ENCODE measurements at places on chromosomes 11 and 22.
A peak's percentile ranks its signal among the peaks of the same experiment; 100 is the strongest.

DNA sequence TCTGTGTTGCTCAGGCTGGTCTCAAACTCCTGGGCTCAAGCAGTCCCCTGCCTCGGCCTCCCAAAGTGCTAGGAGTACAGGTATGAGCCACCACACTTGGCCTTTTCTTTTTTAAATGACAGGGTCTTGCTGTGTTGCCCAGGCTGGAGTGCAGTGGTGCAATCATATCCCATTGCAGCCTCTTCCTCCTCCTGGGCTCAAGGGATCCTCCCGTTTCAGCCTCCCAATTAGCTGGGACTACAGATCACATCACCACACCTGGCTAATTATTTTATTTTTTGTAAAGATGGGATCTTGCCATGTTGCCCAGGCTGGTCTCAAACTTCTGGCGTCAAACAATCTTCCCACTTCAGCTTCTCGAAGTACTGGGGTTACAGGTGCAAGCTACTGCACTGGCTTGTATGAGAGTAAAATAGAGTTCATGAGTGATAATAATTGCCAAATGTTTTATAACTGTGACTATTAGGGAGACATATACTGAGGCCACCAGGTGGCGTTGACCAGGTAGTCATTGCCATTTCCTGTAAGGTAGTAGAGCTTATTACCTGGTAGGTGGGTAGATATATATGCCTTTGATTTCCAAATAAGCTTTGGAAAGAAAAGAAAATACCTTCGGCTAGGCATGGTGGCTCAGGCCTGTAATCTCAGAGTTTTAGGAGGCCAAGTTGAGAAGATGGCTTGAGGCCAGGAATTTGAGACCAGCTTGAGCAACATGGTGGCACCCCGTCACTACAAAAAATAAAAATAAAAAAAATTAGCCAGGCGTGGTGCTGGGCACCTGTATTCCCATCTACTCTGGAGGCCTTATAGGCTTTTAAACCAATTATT is 5.4 kb downstream of the FDX1 start:
- no peak for DNase-seq

GRCh38 chr11:100970283-100971164 is 159.1 kb downstream of the PGR start:
- DNase-seq: no peak

- DNase-seq: no peak
These were observed 2.1 kb downstream of the C22orf23 start for GRCh38 chr22:37951305-37951704.

DNA sequence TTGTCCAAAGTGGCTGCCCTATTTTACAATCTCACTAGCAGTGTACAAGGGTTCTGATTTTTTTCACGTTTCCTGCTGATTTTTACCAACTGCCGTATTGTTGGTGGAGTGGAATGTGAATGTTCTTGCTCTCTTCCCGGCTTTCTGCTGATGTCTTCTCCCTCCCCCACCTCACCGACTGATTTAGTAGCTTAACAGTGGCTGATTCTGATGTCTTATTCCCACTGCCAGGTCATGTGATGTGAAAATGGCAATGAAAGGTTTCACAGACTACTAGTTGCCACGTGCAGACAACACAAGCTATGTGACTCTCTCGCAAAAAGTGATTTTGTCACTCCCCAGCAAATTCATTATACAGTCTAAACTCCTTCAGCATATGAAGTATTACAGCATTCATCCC is 17.3 kb upstream of the NEU3 start:
- no peak for DNase-seq

DNA sequence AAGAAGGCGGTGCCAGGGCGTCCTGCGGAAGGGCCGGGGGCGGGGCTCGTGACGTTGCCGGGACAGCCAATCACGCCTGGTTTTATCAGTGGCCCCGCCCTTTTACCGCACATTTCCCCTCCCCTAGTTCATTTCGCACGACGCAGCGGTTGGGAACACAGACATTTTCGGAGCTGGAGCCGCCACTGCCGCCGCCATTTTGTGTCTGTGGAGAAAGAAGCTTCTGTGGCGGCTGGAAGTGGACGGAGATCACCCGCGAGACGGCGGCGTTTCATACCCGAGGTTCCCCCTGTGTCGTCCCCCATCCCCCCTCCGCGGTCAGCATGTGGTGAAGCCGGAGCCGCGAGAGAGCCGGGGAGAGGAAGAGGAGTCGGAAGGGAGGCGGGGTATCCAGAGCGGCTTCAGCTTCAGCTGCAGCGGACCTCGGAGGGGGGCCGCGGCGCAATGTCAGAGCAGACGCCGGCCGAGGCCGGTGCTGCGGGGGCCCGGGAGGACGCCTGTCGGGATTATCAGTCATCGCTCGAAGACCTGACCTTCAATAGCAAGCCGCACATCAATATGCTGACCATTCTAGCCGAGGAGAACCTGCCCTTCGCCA is at the start of gene PCF11:
PCF11 (plus strand) TSS at position 136 of the 598 bp plus-strand sequence; CDS start at position 445, 309 bp downstream.
- no peak for DNase-seq

- no peak for DNase-seq
These were observed at the start of gene MPEG1 for GRCh38 chr11:59212744-59213631. TSS of gene MPEG1 (minus strand) at chr11:59212927. CDS start at chr11:59212865, 62 bp downstream.

DNA sequence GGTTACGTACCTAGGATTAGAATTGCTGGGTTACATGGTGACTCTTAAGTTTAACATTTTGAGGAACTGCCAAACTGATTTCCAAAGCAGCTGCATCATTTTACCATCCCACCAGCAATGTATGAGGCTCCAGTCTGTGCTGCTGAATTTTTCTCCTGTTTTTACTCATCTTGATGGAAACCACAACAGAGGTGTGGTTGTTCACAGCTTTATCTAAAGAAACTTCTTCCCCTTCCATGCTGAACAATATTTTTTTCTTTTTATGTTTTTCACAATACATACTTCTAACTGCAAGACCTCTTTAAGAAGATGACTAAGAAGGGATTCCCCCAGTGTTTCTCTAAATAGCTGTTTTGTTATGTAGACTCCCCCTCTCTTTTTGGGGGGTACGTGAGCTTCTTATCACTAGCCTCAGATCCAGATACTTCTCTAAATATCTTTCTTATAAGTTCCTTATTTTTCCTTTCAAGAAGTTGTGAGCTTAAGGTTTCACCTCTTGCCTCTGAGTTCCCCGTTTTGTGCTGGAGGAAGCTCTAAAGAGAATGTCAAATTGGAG is 24.0 kb downstream of the TCP11L1 start:
- no peak for DNase-seq

DNA sequence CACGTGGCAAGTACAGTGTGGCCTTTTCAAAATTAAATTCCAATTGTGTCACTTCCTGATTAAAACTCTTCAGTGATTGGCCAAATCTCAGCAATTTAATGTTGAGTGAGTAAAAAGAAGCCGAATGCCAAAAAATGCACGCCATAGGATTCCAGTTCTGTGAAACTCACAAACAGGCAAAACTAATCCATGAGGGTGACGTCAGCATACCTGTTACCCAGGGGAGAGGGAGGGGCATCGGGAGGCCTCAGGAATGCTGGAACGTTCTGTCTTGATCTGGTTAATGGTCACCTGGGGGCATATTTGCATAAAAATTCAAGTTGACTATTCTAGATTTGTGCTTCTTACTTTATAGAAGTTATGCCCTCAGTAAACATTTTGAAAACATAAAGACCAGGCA is 39.9 kb upstream of the RAB1B start:
- no peak for DNase-seq

DNA sequence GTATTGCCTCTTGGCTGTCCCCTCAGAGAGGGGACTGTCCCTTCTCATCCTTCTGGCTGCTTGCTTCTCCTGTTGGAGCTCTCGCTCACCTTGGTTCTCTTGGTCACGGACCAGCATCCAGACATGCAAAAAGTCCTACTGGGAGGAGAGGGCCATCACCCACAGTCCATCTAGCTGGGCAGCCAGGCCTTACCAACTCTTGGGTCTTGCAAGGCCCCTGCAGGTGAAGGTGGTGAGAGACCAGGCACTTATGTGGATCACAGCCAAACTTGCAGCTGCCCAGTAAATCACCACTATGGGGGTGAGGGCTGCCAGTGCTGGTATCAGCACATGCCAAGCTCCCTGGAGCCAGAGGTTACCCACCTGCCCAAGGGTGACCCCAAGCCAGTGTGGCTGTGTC is 36.3 kb downstream of the KCNQ1OT1 start:
- peak; percentile 45 for DNase-seq

DNA sequence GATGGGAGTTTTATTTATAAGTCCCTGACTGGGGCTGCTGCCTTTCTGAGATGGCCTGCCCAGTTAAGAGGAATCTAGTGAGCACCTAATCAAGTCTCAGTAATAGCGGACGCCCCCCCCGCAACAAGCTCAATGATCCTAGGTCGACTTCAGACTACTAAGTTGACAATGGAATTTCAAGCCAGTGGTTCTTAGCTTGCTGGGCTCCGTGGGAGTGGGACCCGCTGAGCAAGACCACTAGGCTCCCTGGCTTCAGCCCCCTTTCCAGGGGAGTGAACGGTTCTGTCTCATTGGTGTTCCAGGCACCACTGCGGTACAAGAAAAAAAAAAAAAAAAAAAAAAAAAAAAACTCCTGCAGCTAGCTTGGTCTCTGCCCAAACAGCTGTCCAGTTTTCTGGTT is 156.8 kb upstream of the CARD18 start:
- DNase-seq: no peak

DNA sequence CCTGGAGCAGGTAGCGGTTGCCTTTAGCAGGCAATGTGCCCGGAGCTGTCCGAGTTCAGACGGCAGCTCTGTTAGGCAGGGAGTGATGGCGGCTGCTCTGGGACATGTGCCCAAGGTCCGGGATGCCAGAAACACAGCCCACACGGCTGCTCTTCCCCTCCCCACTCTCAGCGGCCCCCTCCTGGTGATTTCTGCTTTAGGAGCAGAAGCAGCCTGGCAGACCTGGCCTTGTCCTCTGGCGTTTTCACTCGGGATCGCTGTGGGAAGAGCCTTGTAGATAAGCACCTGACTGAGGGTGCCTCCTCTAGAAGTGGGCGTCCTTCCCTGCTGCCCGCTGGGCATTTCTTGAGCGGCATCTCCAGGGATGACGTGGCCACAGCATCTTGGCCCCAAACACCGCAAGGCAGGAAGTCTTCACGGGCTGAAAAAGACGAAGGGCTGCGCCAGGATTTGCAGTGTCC is 392.2 kb downstream of the TBC1D22A start:
- DNase-seq: peak; percentile 79

DNA sequence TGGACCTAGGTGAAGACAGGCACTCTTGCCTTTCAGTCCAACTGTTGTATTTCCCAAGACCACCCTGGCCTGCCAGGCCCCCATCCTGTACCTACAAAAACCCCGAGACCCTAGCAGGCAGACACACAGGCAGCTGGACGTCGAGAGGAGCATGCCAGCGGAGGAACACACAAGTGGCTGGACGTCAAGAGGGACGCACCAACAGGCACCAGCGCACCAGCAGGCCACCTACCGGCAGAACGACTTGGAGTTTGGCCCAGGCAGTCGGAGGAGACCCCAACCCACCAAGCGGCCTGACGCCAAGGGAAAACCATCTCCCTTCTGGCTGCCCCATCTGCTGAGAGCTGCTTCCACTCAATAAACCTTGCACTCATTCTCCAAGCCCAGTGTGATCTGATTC is 1883.4 kb upstream of the RAG2 start:
- DNase-seq: no peak

DNA sequence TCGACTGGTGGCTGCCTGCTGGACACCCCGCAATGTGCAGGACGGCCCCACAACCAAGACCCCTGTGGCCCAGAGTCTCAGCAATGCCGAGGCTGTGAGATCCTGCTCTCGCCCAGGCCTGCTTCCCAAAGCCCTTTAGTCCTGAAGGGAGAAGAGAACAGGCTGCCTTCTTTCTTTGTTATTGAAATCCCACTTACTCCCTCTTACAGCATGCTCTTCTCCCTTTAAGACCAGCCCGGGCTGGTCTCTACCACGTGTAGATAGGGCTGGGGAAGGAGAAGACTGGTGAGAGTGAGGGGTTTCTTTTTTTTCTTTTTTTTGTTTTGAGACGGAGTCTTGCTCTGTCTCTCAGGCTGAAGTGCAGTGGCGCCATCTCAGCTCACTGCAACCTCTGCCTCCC is 21.3 kb downstream of the TMEM45B start:
- DNase-seq: no peak

DNA sequence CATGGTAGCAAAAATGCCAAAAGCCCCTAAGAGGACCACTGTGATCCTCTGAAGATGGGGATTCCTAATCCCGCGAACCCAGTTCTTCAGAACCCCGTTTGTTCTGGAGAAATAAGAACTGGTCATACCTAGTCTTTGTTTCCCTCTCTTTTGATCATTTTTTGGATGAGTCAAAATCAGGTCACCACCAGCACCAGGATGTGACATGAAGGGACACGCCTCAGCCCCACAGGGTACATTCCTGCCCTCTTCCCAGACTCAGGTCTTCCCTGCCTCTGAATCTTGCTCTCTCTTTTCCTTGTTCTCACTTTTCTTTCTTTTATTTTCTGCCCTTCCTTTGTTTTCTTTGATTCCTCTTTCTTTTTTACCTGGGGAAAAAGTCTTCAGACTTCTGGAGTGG is 14.6 kb upstream of the ANO1 start:
- DNase-seq: peak; percentile 9

DNA sequence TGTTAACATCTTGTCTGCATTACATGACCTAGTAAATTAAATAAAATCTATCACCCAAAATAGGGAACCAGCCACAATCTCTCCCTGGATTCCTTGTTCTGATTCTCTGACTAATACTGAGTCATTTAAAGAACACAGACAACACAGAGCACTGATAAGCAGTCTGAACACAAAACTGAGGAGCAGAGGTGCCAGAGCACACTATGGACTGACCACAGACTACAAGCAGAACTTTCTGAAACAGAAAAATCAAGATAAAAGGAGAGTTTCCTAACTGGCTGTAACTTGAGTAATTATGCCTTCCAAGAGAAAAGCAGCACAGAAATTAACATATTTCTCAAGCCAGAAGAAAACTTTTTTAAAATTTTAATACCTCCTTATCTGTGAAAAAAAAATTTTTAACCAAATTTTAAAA is 128.8 kb downstream of the SGSM3 start:
- DNase-seq: no peak

DNA sequence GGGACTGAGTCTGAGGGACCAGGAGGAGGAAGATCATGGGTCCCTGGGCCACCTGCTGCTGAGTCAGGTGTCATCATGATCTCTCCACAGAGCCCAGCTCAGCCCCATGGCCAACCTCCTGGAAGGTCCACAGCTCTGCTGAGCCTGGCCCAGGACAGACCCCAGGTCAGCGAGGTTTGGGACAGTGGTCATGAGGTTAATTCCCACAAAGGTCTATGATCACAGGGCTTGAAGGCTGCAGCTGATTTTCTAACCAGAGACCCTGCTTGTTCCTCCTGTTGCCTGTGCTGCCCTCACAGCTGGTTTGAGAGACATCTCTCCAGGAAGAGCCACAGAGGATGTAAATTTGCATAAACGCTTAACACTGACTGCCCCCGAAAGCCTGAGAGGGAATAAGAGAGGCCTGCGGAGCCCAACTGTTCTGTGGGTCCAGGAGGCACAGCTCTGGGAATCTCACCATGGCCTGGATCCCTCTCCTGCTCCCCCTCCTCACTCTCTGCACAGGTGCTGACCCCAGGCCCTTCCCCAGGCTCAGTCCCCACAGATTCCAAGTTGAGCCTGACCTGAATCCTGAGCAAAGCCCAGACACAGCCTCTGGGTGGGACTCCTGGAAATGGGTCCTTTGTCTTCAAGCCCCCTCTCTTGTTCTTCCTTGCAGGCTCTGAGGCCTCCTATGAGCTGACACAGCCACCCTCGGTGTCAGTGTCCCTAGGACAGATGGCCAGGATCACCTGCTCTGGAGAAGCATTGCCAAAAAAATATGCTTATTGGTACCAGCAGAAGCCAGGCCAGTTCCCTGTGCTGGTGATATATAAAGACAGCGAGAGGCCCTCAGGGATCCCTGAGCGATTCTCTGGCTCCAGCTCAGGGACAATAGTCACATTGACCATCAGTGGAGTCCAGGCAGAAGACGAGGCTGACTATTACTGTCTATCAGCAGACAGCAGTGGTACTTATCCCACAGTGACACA is 102.8 kb downstream of the GGTLC2 start:
- no peak for DNase-seq

GRCh38 chr11:35747668-35748067 is 85.1 kb downstream of the TRIM44 start:
- no peak for DNase-seq
